ENCODE measurements at places on chromosomes 4 and X. TPM values are rescaled to one million over a fixed set of nuclear protein-coding genes. Genes with fewer than 3 reads are reported as not detected.

- DNase-seq, result no peak
Measured at GRCh38 chr4:77169481-77169880, 12.5 kb downstream of the CCNG2 start.

- peak; percentile 52 for DNase-seq
Measured at GRCh38 chrX:45164021-45164621, 36.6 kb downstream of the DIPK2B start.

DNA sequence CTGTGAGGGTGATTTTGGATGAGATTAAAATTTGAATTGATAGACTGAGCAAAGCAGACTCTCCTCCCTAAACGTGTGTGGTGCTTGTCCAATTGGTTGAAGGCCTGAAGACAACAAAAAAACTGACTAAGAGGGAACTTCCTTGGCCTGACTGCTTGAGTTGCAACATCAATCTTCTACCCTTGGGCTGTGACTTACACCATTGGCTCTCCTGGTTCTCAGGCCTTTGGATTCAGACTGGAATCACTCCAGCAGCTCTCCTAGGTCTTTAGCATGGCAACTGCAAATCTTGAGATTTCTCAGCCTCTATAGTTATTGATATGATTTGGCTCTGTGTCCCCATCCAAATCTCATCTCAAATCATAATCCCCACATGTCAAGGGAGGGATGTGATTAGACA, 49.7 kb upstream of the IGFBP7 start:
- no peak for DNase-seq

DNA sequence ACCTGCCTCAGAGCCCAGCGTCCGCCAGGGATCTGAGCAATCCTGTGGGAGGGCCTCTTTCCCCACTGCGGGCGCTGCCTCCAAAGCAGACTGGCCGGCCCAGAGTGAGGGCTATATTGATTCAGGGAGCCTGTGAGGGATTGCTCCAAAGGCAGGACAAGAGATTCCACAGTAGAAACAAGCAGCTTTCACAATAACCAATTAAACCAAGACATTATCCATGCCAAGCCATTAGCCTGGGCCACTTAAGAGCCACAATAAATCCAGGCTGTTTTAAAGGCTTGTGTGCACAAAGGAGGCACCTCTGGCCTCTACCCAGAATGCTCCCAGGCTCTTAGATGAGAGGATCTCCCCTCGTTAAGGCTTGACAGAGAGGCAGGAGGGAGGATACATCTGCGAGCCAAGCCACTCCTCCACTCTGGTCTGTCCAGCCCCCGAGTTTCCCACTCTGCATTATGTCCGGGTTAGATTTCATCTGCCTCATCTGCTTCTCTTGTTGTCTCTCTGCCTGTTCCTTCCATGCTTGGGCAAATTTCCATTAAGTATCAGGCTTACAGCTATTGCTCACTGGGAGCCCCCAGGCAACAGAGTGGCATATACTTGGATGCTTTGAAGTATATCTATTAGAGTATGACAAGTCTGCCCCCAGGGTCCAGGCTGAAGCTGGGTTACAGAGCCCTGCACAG, 357.9 kb downstream of the UNC5C start:
- no peak for DNase-seq

DNA sequence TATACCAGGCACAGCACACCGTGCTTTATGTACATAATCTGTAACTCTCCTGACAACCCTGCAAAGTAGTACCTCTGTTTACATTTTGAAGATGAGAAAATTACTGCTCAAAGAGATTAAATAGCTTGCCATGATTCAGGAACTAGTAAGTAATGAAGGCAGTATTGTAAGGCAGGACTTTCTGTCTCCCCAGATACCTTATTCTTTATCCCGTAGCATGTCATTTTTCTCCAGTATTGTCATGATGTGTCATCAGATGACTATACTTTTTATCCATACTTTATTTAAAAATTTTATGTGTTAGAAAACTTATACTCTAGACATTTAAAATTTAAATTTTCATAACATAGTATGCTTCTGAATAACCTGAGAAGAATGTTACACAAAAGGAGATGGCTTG, 188.3 kb upstream of the NUDT6 start:
- DNase-seq, result no peak

- no peak for DNase-seq
Measured at GRCh38 chrX:134484039-134484438, 24.1 kb downstream of the HPRT1 start.

DNA sequence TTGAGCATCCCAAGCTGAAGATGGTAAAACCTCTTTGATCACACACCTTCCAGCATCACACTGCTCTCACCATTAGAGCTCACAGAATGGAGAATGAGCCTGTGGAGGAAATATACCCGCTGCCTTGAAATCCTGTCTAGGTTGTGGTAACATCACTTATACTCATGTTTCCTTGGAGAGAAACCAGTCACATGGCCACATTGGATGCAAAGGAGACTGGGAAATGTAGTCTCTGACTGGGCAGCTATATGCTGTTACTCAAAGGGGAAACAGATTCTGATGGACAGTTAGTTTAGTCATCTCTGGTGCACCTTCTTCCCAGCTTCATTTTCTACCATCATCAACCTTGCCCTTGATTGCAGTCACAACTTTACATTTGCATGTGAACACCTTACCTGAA, 286.3 kb downstream of the ANKRD50 start:
- no peak for DNase-seq

- DNase-seq, result no peak
Measured at GRCh38 chr4:185903205-185903604, 91.2 kb upstream of the SORBS2 start.

GRCh38 chr4:139576219-139576618, 20.2 kb upstream of the SETD7 start:
- DNase-seq, result no peak

C1QTNF7 gene
- 1.9 TPM for total RNA-seq

SPANXN3 gene
- total RNA-seq, result not detected

GRCh38 chrX:155221351-155221750, 5.1 kb downstream of the VBP1 start:
- DNase-seq, result no peak

C4orf51 gene
- total RNA-seq, result not detected

- DNase-seq, result no peak
Measured at GRCh38 chr4:153257991-153258390, 53.7 kb downstream of the TRIM2 start.

GRCh38 chr4:42101446-42101975, 50.9 kb downstream of the BEND4 start:
- DNase-seq, result no peak

DNA sequence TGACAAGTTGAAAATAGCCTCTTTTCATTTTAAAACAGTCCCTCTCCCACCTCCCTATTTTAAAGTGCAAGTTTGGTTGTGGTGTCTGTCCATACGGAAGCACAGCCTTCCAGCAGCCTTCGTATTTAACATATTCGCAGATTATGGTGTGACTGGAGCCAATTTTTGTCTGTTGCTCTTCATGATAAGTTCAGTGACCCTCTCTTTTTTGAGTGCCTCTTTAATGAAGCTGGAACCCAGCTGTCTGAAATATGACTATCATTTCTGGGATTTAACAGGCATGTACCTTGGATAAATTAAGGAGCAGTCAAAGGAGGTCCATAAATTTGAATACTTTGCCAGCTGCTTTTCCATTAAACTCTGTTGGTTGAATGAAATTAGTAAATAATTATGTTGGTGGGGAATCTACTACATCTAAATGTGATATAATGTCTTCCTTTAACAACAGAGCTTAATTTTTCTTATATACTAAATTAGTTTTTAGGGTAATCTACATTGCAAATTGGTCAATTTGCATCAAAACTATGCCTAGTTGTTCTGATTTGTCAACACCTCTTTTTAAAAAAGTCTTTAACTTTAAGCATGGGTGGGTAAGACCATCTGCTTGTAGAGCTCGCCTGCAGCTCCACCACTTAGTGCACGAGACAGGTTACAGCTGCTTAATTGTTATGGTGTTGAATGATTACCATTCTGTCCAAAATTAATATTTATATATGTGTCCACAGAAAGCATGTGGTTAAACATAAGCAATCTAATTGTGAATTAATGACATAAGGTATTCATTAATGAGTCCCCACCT, 216.6 kb downstream of the DCTD start:
- DNase-seq, result no peak

NAP1L3 gene
- 0.65 TPM for total RNA-seq

- DNase-seq, result no peak
Measured at GRCh38 chr4:185364886-185365285, 30.8 kb downstream of the LRP2BP start.

ASIC5 gene
- not detected for total RNA-seq

POF1B gene
- total RNA-seq, result 1.2 TPM

GRCh38 chrX:104134583-104135261, 22.1 kb downstream of the SLC25A53 start:
- DNase-seq, result no peak

GPRASP1 gene
- total RNA-seq, result 3.8 TPM

DNA sequence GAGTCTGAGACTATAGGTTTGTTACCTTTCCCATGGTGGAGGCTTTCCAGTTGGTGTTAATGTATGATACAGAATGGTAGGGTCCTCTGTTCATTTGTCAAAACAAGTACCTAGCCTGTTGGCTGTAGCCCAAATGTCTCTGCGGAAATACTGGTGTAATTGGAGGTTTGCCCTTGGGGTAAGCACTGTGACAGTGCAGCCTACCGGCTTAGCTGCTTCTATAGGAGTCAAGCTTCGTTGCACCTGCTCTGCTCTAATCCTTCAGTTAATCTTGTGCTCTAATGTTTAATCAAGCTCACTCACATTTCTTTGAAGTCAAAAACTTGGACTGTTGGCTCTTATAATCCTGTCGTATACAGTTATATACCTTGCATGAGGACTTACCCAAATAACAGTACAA, 203.4 kb downstream of the CCNG2 start:
- DNase-seq, result no peak

KCTD8 gene
- 0.08 TPM for total RNA-seq

GRCh38 chr4:158042591-158043030, 130.2 kb downstream of the GASK1B start:
- no peak for DNase-seq

GRCh38 chrX:52378870-52379269, 10.0 kb downstream of the XAGE2 start:
- DNase-seq, result no peak

GRCh38 chr4:76275486-76276124, 24.1 kb downstream of the FAM47E start:
- no peak for DNase-seq

KCND1 gene
- 0.38 TPM for total RNA-seq

DNA sequence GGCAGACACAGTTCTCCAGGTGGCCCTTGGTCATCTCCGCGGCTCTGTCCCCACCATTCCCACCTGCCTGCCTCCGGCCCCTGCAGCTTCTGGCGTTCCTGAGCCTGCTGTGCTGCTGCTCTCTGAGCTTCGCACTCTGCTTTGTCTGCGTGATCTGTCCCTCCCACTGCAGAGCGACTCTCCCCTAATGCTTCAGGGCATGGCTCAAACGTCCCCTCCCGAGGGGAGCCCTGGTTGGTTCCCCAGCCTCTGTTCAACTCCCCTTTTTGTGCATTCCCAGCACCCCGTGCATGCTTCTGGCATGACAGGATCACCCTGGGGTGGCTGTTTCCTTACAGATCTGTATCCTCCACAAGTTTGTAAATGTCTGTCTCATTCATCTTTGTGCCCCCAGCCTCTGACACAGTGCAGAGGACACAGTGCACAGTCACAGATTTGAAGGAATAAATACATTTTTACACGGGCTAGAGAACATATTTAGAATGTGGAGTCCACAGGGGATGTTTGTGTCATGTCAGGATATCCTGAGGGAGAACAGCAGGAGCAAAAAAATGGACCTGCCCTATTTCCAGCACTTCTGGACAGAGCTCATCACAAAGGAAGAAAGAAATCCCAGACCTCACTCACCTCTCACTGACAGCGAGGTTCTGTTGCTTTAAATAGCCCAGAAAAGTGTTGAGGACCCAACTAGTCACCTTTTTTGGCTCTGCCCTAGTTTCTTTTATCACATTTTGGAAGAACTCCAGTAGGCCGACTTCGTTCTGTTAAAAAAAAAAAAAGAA, 72.6 kb downstream of the GATB start:
- DNase-seq, result no peak

DNA sequence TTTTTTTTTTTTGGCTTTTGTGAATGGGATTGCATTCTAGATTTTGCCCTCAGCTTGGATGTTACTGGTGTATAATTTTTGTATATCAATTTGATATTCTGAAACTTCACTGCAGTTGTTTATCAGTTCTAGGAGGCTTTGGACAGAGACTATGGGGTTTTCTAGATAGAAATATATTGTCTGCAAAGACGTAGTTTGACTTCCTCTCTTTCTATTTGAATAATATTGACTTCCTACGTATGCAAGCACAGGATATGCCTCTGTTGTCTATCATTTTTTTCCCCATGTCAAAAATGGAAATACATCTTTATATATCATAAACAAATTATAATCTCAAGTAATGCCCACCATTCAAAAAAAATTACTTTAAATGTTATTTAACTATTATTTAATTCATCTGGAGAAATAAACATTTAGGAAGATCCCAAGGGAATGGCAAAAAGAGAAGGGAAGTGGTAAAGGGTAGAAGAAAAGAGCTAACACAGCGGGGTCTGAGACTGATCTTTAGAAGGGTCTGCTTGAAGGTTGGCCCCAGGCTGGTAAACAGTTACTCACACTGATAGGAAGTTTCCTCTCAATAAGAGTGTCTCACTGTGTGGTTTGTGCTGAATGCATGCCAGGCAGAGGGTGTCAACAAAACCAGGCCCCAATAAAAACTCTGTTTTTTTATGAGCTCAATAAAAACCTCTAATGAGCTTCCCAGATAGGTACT, 35.7 kb downstream of the ZNF518B start:
- no peak for DNase-seq

- DNase-seq, result peak; percentile 78
Measured at GRCh38 chr4:143626134-143626911, 74.2 kb downstream of the FREM3 start.

DNA sequence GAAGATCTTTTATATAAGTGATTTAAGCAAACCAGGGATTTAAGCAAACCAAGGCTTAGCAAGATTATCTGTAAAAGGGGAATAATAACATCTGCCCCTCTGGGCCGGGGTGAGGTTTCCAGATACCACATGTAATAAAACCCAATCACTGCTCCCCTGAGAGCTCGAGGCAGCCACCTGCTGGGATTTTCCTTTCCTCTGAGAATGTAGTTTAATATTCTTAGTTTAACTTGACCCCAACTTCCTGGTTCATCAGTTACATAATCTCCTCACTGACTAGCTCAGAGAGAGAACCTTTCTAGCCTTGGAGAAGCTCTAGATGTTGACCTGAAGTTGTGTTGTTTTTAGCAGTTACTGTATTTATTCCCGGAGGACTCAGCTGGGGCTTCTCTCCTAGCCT, 322.4 kb downstream of the ARHGAP10 start:
- DNase-seq, result no peak

GRCh38 chr4:72629540-72629939, 60.5 kb upstream of the ADAMTS3 start:
- DNase-seq, result no peak
